ENCODE measurements at places on chromosomes 12 and 14.

GRCh38 chr12:50859621-50860310, 17.0 kb downstream of the TMPRSS12 start:
- DNase-seq: no peak

- DNase-seq: peak; percentile 95
Observed at GRCh38 chr12:203462-204260, 10.3 kb downstream of the SLC6A12 start.

GRCh38 chr14:73878436-73878835, 8.2 kb upstream of the ZNF410 start:
- no peak for DNase-seq

DNA sequence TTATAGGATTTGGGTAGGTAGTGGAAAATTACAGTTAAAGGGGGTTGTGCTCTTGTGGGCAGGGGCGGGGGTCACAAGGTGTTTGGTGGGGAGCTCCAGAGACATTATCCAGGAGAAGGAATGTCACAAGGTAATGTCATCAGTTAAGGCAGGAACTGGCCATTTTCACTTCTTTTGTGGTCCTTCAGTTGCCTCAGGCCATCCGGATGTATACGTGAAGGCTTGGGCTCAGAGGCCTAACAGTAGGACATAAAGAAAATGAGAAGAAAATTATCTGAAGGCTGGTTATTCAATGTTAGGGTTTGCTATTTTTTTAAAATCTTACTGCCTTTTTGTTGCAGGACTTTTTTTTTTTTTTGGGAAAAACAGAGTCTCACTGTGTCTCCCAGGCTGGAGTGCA, 2.5 kb upstream of the PSEN1 start:
- no peak for DNase-seq

DNA sequence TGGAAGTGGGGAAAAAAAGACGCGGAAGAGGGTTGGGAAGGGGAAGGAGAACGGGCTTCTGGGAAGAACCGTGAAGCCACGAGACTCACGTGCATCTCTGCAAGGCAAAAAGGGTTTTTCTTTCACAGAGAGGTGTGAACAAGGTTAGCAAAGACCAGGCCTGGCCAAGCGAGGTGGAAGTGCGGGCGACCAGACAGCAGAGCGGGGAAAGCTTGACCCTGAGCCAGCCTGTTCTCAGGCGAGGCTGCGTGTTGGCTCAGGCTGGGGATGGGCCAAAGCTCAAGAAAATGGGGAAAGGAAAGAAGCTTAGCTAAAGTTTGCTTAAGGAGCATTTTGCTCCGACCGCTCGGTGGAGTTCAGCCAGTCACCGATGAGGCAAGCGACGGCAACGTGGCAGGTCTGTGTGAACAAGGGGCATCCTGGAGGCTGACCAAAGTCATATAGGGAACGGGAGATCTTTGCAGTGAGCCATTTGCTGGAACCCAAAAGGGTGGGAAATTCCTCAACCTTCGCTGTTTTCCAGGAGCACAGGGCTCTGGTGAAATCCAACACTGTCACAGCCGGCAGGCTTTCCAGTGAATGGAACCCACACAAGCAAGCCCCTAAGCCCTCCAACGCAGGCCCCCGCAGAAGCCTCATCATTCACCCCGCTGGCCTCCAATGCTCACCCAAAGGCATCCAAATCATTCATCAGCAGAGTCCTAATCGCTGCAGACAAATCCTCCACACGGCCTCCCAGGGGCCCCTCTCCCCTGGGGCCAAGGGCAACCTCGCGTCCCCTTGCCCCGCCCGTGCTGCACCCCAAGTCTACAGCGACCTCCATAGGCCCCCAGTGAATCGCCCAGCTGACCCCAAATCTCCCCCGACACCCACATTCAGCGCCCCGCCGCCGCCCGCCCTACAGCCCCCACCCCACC, 754 bp downstream of the ZNF605 start:
- DNase-seq: no peak

DNA sequence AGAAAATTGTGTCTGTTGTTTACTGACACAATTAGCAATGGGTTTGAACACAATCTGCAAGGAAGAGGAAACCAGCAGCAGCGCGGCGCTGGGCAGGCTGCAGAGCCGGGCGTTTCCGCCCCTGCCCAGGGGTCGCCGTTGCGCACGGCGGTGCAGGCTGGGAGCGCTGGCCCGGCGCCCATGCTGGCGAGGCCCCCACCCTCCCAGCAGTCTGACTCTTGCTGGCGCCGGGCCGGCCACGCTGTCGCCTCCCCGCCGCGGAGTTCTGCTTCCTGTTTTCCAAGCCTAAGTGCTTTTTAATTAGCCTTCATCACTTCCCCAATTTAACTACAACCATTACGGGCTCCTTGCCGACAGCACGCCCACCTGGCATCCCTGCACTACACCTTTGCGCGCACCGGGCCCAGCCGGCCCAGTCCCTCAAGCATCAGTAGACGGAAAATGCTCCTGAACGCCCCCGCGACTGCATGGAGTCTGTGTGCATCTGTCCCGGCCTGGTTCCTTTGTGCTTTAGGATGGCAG, 212.1 kb downstream of the GXYLT1 start:
- peak; percentile 82 for DNase-seq

- DNase-seq: no peak
Observed at GRCh38 chr14:20400965-20401593, 12.2 kb downstream of the TEP1 start.

DNA sequence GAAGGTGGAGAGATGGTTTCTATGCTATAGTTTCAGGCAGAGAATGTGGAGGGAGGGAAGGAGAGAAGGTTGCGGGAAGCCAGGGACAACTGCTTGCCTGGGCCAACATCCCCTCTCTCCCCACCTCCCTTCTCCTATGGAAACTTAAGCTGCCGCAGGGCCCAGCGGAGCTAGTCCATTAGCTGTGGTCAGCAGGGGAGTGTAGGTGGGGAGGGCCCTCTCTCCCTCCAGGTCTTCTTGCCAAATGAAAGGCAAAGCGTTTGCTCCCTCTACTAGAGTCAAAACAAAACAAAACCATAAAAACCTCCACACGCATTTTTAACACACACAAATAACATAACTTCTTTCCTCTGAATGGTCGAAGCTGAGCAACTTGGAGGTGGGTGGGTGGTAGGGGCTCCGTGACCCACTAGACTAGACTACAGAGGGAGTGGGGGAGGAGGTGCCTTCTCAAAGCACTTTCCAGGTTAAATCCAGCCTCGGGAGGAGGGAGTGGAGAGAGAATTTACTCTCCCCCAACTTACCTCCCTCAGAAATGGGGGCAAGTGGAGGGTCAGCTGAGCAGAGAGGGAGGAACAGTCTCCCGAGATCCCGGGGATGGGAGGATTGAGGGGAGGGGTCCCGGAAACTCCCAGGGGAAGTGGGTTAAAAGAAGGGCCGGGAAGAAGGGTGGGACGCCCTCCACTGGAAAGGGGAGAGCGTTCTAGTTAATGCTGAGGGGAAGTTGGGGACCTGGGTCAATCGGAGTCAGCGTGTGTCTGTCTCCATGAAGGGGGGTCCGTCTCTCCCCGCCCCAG, 4.6 kb upstream of the CACNB3 start:
- DNase-seq: peak; percentile 87

GRCh38 chr12:113874999-113875561, 91.0 kb downstream of the RBM19 start:
- DNase-seq: no peak

Measured in H7 (cell line).